ENCODE measurements at places on chromosomes 6 and 20. TPM values are rescaled to one million over a fixed set of nuclear protein-coding genes. Genes with fewer than 3 reads are reported as not detected.

The CPNE5 gene
- 47.4 TPM for total RNA-seq

The STX11 gene
- 21.5 TPM for total RNA-seq

The SYNDIG1 gene
- 21.7 TPM for total RNA-seq

DNA sequence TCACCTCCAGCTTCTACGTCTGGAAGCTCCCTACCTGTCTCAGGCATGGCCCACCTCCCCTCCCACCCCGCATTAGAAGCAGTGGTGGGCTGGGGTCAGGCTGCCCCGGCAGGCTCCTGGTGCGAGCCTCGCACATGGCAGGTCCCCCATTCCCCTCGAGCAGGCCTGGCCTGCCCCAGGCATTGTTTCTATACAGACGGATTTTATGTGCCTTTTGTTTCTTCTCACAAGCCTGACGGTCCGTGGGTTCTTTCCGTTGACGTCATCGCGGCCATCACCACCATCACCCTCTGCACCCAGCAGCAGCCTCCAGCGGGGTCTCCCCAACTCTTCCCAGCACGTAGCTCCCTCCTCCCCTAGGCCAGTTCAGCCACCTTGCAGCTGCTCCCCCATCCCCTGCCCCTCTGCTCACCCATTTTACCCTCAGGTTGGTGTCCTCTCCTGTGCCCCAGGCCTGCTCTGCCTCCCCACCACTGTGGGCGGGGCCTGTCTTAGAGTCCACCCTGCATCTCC, 4.6 kb downstream of the CST7 start:
- no peak overlapping the region for H3K4me3 ChIP-seq
- H3K27ac ChIP-seq: no peak overlapping the region
- DNase-seq: no peak
- no peaks in the 10 kb centered on the region for H3K27me3 ChIP-seq

GRCh38 chr20:59589086-59589684, 15.2 kb upstream of the PHACTR3 start:
- no peak for DNase-seq
- H3K4me3 ChIP-seq: no peak overlapping the region
- H3K4me1 ChIP-seq: no peaks in the 10 kb centered on the region
- no peaks in the 10 kb centered on the region for H3K36me3 ChIP-seq
- no peaks in the 10 kb centered on the region for H3K27me3 ChIP-seq
- no peak overlapping the region for H3K27ac ChIP-seq

- no peaks in the 10 kb centered on the region for H3K36me3 ChIP-seq
- H3K27ac ChIP-seq: no peak overlapping the region
- H3K4me3 ChIP-seq: no peak overlapping the region
- no peaks in the 10 kb centered on the region for H3K4me1 ChIP-seq
These were observed 439.8 kb downstream of the BMP2 start for GRCh38 chr20:7207186-7207798.

- DNase-seq: no peak
- no peaks in the 10 kb centered on the region for H3K27me3 ChIP-seq
- H3K4me3 ChIP-seq: no peak overlapping the region
- peaks cover 6% of the 10 kb centered on the region for H3K4me1 ChIP-seq
These were observed 154.9 kb downstream of the SOX4 start for GRCh38 chr6:21748343-21749056.

GRCh38 chr6:16698997-16699868, 62.0 kb downstream of the ATXN1 start:
- no peak overlapping the region for H3K4me3 ChIP-seq
- no peak overlapping the region for H3K27ac ChIP-seq
- DNase-seq: no peak
- peaks cover 48% of the 10 kb centered on the region for H3K4me1 ChIP-seq
- H3K36me3 ChIP-seq: no peaks in the 10 kb centered on the region
- no peaks in the 10 kb centered on the region for H3K27me3 ChIP-seq
